ENCODE measurements at places on chromosomes 4 and X.

- DNase-seq = no peak
Observed at GRCh38 chr4:95545546-95545945, 3.2 kb downstream of the UNC5C start.

DNA sequence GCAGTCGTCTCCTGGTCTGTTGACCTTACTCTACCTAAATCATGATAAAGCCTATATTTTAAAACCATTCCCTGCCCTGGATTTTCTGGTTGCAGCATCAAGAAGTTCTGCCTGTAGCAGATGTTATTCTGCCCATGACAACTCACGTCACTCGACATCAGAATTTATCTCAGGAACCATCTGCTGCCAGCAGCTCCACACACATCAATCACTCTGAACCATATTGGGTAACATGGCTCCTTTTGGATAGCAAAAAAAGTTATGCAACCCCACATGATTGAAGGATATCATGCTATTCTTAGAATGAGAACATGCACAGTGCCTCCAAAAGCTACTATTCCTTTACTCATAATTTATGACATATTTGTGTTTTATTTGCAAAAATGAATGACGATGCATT is 341.4 kb downstream of the DHRSX start:
- DNase-seq = no peak

GRCh38 chr4:16205298-16206164 is 20.7 kb downstream of the TAPT1 start:
- no peak for DNase-seq

GRCh38 chrX:47902161-47902560 is 65.5 kb downstream of the ZNF81 start:
- DNase-seq = no peak

DNA sequence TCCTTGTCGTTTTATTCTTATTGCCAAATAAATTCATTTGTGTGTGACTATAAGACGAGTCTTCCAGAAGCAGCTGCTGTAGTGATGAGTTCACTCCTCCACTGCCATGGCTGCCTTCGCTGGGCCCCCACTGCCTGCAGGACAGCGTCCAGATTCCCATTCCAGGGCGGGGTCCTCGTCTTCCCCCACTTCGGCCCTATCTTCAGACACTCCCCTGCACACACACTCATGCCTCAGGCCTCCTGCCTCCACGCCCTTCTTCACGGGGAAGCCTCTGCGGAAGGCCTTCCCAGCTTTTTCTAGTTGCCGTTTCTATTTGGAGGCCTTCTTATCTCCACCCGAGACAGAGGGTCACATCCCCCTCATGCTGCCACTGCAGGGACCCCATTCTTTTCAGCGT is 80.4 kb downstream of the SHROOM2 start:
- no peak for DNase-seq

- no peak for DNase-seq
Observed at GRCh38 chr4:83387476-83388312, 53.0 kb upstream of the HPSE start.

GRCh38 chr4:11741190-11741652 is 312.5 kb upstream of the HS3ST1 start:
- no peak for DNase-seq

GRCh38 chr4:56681158-56681852 is at the start of gene HOPX:
TSS of gene HOPX (minus strand) at chr4:56681296. CDS start at chr4:56657816, 23,480 bp downstream.
- peak; percentile 5 for DNase-seq

DNA sequence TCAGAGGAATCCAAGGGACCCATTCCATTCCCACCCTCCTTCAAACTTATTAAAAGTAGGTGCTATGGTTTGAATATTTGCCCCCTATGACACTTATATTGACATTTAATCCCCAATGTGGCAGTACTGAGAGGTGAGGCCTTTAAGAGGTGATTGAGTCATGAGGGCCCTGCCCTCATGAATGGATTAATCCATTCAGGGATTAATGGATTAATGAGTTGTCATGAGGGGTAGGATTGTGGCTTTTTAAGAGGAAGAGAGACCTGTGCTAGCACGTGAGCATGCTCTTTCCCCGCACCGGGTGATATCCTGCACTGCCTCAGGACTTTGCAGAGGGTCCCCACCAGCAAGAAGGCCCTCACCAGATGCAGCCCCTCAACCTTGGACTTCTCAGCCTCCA is 50.1 kb downstream of the IRF2 start:
- no peak for DNase-seq

DNA sequence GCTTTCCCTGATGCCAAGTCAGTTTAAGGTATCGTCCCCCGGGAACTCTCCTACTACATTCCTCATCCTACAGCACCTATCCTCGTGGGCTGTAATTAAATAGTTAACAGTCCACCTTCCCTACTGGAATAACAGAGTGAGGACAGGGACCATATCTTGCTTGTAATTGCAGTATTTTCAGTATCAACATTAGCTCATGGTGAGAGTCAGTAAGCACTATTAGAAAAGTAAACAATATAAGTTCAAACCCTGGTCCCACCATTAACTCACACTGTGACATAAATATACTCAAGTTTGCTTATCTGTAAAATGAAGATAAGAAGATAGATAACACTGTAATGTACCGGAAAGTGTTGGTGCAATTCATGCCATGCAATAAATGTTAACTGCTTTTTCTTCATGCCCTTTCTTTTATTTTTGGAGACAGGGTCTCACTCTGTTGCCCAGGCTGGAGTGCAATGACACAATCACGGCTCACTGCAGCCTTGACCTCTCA is 61.3 kb downstream of the SH3RF1 start:
- DNase-seq = no peak

GRCh38 chrX:12197030-12197429 is 58.8 kb downstream of the FRMPD4 start:
- DNase-seq = no peak

GRCh38 chrX:154383359-154384283 is 4.5 kb downstream of the EMD start:
- DNase-seq = no peak

DNA sequence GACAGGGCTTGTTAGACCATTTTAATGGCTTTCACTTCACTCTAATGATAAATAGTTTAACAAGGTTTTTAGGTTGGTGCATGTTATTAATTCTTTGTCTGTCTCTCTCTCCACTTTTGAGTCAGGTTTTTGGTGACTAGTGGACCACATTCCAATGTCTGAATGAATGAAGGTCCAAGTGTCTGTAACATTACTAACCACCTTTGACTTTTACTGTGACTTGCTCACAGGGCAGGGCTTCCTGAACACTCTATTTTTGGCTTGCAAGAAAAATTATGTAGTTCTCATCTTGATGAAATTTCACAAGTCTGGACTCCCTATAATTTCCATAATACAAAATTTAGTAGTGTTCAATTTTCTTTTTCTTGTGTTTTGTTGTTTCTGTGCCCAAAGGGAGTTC is 78.9 kb upstream of the BMPR1B start:
- DNase-seq = no peak

DNA sequence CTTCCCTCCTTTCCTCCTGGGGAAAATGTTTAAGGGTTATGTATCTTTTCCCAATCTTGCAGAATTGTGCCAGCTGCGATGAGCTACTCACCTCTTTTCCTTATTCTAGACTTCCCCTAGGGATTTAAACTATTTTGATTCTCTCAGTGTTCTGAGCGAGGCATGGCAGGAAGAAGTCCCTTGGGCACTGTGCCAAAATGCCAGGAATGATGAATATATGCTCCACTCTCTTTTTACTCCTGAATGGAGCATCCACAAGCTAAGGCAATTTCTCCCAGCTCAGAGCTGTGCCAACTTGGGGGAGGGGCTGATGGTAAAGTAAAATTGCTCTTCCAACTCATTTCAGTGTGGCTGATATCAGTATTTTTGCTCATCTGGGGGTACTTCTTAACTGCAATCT is 4.0 kb upstream of the C4orf17 start:
- no peak for DNase-seq

- no peak for DNase-seq
Observed at GRCh38 chr4:37903901-37904300, 13.0 kb downstream of the TBC1D1 start.

DNA sequence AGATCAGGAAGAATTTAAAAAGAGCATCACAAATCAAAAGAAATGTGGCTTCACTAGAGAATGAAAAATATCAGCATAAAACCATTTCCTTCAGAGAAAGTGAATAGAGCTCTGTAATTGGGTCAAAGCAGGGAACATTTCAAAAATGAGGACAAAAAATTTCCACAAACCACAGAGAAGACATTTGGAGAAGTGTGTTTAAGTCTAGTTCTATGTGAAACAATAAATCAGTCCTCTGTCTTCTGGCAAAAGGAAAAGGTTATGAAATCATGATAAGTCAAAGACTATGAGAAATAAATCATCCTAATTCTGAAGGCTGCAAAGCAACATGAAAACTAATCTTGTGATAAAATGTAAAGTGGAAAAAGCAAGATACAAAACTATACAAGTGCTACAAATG is 27.9 kb downstream of the SMPX start:
- DNase-seq = no peak

GRCh38 chrX:123277347-123277746 is 93.3 kb downstream of the GRIA3 start:
- no peak for DNase-seq

- DNase-seq = no peak
Observed at GRCh38 chrX:10325611-10326010, 168.8 kb downstream of the CLCN4 start.

DNA sequence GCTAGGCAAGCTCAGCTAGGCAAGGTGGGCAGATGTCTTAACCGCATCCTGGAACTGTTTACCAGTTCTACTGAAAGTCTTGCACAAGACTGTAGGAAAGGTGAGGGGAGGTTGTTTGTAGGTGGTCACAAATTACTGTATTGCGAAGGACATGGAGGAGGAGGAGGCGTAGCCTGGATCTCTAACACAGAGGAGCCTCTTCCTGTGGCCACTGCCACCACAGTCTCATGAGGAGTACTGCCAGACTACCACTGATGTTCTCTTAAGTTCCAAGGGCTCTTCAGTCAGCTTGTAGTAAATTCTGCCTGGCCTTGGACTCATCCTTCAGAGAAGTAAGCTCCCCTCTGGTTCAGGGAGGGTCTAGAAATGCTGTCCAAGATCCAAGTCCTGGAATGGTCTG is 258.6 kb downstream of the FAT4 start:
- DNase-seq = no peak

DNA sequence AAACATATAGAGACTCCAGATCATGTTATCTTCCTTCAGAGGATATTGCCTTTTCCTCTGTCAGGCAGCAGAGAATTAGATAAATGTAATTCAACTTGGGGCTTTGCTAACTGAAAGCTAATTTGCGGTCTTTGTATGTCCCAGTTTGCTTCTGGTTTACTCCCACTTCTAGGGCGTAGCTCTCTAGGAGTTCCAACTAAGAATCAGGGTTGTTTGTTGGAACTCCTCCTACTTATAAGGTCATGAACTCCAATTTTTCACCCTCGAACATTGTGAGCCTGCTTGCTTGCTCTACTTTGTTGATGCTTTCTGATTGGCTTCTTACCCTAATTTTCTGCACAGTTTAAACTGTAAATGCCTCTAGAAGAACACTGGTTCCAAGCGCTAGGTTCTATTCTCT is 66.1 kb downstream of the FMR1NB start:
- no peak for DNase-seq

DNA sequence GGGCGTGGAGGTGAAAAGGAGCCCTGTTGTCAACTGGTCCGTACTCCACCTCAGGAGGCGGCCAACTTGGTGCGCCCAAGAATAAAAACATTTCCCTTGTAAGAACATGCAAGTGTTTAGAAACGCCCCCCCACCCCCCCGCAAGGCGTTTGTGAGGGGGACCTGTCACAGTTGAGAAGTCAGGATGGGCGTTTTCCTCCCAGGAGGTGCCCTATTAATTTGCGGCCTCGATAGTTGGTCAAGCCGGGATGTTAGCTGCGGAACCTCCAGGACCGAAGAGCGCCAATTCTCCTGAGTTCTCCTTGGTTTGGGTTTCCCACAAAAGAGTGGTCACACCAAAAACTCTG is 651 bp upstream of the SAP30 start:
- DNase-seq = no peak

DNA sequence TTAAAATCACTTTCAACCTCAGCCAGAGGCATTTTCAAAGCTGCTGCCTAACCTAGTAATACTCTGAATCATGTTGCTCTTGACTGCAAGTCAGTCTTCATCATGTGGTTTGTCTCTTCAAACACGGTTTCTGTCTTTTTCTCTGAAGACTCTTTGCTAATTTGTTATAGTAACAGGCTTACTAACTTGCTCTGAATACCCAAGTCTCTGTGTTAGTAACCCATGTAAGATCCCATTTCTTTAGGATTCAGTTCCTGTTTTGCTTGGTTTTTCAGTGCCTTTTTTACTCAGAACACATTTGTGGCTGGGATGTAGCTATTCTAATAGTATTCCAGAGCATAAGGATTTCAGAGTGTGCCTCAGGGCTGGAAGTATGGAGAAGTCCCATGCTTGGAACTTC is 1450.6 kb upstream of the IGFBP7 start:
- DNase-seq = no peak

DNA sequence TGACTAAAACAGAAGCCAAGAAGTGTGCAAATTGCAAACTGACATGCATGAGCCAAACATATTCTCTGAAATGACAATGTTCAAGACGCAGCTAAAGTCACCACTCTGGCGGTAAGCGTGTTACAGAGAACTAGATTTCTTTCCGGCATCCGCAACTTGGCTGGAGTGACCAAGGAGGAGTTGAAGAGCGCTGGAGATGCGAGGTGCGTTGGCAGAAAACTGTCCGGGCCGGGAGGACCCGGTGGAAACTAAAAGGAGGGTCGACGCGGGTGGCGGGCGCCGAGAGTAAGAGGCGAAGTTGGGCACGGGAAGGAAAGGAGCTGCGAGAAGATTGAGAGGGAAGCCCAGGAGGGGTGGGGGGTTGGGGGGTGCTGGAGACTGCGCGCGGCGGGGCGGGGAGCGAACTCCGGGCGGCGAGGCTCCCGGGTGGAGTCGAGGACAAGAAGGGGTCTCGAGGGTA is 807 bp downstream of the SEL1L3 start:
- no peak for DNase-seq

DNA sequence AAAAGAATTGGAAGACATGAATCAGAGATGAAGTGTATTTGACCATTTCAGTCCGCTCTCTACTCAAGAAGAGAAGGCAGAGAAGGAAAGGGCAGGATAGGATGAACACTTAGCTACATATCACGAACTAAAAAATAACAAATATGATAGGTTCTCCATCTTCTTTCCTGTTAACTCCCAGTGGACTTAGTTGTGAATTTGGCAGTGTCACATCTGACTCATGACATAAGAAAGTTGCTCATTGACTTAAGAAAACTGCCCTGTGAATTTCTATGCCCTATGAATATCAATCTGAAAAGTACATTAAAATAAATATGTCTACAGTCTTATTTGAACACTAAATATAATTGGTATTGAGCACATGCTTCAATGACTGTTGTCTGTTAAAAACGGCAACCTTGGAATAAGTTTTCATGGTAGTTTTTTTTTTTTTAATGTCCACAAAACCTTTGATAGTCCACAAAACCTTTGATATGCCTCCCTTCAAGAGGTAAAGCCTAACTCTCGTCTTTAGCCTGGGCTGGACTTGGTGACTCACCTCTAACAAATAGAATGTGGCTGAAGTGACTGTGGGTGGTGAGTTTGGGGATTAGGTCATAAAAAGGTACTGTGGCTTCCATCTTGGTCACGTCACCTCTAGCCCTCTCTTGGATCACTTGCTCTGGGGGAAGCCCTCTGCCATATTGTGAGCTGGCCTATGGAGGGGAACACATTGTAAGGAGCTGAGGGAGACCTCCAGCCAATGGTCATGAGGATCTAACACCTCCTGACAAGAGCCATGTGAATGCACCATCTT is 184.7 kb upstream of the S100G start:
- no peak for DNase-seq

- no peak for DNase-seq
Observed at GRCh38 chr4:80576796-80577195, 241.3 kb downstream of the CFAP299 start.
